ENCODE measurements at places on chromosomes 12 and 14.
A peak's percentile ranks its signal among the peaks of the same experiment; 100 is the strongest.

DNA sequence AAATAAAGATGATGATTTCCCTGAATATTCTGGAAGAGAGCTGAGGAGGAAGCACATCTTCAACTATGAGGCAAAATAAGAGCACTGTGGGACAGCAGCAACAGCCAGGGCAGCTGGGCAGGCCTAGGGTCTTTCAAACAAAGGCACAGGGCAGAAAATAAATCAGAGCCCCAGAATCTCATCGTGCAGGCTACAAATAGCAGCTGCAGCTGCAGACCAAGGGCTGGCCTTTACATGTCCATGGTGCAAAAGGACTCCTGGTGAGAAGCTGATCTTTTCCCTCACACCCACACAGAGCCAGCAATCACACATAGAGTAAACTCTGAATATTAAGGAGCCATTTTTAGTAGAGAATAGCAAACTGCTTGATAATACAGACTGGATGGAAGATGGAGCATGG, 13.6 kb upstream of the MYBPC1 start:
- no peak for DNase-seq

- no peak for DNase-seq
Observed at GRCh38 chr14:99566390-99567354, 37.3 kb downstream of the CCDC85C start.

DNA sequence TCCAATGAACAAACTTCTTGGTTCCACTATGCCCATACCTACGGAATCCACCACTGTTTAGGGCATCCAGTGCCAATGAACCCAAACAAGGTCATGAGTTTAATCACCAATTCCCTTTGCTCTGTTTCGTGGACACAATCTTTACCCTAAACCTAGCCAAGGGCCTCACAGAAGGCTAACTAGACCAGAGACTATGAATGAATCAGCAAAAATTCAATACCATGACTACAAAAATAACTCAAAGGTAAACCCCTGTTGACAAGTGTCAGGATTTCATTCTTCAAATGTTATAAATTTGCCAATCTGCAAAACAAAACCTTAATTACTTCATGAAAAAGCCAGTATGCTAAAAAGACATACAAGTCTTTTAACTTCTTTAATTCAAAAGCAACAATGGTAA, 96.7 kb downstream of the CEP128 start:
- DNase-seq, result no peak

DNA sequence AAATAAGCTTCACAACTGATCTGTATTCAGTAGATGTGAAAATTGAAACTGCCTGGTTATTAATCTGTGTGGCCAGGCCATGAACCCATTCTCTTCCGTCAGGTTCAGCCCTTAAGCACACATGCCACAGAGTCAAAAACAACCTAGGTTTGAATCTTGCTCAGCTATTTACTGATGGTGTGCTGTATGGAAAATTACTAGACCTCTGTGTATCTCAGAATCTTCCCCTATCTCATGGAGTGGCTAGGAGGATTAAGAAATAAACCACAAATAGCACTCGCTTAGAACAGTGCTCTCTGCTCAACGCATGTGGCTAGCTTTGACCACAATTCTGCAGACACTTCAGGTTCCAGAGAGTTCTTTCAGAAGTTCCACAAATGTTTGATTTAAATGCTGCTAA, 240.7 kb upstream of the PLEKHG7 start:
- no peak for DNase-seq

DNA sequence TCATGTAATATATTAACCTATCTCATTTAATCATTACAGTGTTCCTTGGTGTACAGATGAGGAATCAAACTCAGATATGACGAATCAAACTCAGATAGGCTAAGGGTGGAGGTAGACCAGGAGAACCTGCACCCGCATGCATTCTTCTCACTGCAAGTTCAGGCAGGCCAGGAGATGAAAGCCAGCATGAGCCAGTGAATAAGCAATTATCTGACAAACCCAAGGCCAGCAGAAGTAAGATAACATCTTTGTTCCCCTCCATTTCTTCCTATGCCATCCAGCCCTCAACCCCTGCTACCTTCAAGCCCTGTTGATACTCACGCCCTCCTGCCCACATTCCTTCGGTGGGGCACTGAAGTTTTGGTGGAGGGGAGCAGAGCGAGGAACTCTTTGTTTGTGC, 152.2 kb downstream of the ETV6 start:
- DNase-seq, result no peak

DNA sequence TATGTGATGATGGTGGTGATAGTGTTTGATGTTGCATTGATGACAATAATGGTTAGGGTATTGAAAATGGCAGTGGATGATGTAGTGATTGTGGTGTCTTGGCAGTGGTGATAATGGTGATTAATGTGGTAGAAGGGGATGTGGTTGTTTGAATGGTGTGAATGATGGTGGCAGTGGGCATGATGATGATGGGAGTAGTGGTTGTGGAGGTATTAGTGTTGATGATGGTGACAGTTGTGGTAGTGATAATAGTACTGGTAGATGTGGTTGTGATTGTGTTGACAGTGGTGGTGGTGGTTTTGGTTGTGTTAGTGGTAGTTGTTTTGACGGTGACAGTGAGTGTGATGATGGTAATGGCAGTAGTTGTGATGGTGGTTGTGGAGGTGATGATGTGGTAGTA, 1049.0 kb downstream of the VRK1 start:
- DNase-seq, result peak; percentile 6

DNA sequence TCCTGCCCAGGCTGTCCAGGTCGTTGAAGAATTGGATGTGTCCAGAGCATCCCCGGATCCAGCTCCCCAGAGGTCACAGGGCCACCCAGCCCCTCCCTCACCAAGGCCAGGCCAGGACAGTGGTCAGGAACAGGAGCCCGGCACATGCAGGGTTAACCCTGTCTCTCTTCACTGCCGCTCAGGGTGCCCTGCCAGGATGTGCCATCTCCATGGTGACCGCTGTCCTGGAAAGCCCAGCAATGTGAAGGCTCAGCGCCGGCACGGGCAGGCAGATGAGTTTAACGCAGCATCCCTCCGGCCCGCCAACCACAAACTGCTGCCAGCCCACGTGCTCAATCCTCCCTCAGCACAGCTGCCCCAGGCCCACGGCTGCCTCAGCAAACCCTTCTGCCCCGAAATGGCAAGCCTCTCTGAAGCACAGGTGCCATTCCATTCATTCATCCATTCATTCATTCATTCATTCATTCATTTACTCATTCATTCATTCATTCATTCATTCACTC, 4.4 kb downstream of the TMEM179 start:
- no peak for DNase-seq

DNA sequence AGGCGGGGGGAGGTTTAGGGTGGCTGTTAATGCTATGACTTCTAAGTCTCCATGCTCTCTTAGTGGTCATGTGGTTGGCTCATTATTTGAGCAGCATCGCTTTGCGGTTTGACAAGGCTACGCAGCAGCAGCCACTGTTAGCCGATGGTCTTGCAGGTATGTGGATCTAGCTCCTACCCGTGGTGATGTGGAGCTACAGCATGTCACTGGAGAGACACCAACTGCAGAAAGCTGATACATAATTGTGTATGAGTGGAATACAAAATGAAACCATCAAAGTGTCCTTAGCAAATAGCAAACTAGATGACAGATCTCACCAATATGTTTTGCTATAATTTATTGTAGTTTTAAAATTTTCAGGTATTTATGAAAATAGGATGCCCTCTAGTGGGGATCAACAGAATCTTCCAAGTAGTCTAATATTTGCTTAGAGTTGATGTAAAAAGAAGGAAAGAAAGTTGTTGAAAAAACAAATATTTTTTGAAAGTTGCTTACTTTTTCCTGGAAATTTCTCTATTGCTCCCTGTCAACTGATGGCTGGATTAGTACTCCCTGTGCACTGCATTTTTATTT, 94.9 kb downstream of the NAV3 start:
- peak; percentile 1 for DNase-seq

- no peak for DNase-seq
Observed at GRCh38 chr14:67285876-67286452, 44.7 kb downstream of the PALS1 start.

- DNase-seq, result no peak
Observed at GRCh38 chr12:3252450-3252891, 175.3 kb downstream of the TSPAN9 start.

DNA sequence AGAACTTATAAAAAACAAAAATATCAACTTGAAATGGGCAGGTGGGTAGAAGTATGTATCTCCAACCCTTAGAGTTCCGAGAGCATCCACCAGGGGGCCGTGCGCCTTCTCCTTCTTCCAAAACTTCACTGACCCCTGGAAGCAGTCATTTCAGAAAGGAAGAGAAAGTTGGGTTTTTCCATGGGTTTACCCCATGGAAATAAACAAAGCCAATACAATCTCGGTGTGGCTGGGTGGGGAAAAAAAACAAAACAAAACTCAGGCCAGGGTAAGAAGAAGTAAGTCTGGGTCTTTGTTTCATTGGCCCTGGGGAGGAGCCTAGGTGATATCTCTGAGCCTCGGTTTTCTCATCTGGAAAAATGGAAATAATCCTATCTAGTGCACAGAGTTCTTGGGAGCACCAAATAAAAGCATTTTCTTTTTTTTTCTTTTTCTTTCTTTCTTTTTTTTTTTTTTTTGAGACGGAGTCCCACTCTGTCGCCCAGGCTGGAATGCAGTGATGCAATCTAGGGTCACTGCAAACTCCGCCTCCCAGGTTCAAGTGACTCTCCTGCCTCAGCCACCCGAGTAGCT, 33.6 kb upstream of the HNF1A start:
- DNase-seq, result peak; percentile 61

DNA sequence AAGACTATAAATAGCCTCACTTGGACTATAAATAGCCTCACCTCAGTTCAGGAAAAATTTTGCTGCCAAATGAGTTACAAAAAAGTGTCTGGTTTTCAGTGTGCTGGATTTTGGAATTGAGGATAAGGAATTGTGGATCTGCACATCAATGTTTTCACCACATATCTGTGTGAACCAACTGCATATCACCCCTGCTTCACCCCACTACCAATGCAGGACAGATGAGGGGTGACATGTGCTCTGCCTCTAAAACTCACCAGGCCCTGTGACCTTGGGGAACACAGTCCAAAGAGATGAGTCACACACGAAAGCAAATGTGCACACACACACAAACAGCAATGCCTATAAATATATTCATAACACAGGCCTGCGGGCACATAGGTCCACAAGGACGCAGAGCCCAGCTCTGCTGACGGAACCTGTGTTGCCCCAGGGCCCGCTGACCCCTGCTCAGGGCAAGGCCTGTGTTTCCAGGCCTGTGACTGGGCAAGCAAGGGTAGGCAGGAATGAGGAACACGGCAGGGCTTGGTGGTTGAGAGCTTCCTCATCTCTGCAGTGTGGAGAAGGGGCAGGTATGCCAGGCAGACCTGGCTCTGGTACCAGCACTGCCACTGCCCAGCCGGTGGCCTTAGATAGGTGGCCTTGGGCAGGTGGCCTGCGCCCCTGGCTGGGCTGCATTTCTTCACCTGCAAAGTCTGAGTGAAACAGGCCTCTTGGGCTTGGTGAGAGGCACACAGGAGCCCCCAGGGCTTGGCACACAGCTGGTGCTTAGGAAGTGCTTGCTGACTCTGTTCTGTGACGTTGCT, 82.4 kb downstream of the ARL6IP4 start:
- no peak for DNase-seq

- no peak for DNase-seq
Observed at GRCh38 chr12:40336573-40337199, 111.9 kb downstream of the LRRK2 start.

- no peak for DNase-seq
Observed at GRCh38 chr12:11457996-11458645, 62.8 kb upstream of the PRB2 start.

DNA sequence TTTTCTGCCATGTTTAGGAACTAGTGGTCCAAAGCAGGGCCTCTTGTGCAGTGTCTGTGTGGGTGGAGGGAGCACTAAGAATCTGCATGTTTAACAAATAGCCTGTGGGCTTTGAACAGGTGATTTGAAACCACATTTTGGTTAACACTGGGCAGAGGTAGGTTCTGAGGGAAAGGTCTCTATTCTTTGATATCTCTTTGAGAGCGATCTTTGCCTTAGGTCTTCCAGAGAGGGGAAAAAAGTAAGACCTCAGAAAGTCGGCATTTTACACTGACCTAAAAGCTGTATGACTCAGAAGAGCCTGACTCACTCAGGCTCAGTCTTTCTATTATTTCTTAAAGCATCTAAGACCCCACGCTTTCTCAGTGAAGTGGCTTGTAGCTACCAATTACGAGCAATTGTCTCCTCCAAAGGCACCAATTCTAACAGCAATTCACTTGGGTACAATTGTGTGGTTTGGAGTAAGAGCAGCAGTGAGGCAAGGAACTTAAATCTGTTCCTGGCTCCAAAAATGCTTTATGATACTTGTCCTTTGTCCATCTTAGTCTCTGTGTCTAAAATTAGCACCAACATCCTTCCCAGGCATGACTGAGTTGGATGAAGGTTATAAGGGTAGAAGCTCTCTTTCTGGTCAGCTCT, 8.8 kb downstream of the EIF2B2 start:
- DNase-seq, result no peak

GRCh38 chr14:76926521-76927251, 100.5 kb downstream of the LRRC74A start:
- DNase-seq, result peak; percentile 85

- no peak for DNase-seq
Observed at GRCh38 chr14:104144453-104144790, 6.0 kb downstream of the KIF26A start.

GRCh38 chr14:75896341-75896740, 85.5 kb downstream of the TGFB3 start:
- DNase-seq, result no peak

- DNase-seq, result no peak
Observed at GRCh38 chr12:89901906-89902642, 193.4 kb upstream of the ATP2B1 start.

- no peak for DNase-seq
Observed at GRCh38 chr12:88951177-88951576, 370.9 kb upstream of the KITLG start.

DNA sequence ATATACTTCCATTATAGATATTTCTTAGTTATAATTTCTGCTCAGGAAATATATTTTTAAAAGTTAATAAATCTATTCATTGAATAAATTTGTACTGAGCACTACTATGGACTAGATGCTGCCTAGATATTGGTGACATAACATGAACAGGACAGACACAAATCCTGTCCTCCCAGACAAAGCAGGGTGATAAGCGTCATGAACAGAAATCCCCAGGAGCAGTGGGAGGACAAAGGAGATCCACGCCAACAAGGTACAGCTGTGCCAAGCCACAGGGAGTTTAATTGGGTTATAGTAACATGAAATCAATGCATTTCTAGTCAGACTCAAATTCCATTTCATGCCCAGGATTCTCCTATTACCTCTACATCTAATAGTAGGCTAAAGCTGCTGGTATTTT, 171.8 kb upstream of the CPNE8 start:
- DNase-seq, result no peak

Data from CD4-positive, alpha-beta T cell treated with Interleukin-1 beta for 1 hour (primary cell).